Activated T-cell treated with anti-CD3 and anti-CD28 coated beads, Interleukin-2, amount 50 U/mL, for 72 hours (primary cell): ENCODE measurements at places on chromosomes 6 and 20.

GRCh38 chr6:11700118-11700718 is 78.4 kb downstream of the ADTRP start:
- H3K36me3 ChIP-seq: no peaks in the 10 kb centered on the region
- DNase-seq: no peak
- no peak overlapping the region for H3K4me3 ChIP-seq
- H3K27ac ChIP-seq: no peak overlapping the region
- peaks cover 42% of the 10 kb centered on the region for H3K4me1 ChIP-seq

DNA sequence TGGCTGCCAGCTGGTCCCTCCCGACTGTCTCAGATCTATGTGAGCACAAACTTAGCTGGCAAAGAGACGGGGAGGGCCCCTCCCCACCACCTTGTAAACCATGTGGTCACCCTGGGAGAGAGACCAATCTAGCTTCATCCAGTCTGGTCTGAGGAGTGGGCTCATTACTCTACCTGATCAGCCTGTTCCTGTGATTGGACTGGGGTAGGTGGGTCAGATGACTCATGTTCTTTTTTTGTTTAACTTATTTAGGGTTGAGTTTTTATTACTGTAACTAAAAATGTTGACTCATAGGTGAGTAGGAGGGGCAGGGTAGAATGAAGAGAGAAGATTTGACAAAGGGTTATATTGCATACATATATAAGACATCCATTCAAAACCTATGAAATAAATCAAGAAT is 4.7 kb downstream of the GSTA4 start:
- peak; percentile 37 for DNase-seq
- peaks cover 83% of the 10 kb centered on the region for H3K4me1 ChIP-seq
- peaks cover 21% of the 10 kb centered on the region for H3K27me3 ChIP-seq
- H3K4me3 ChIP-seq: peak overlapping the region; percentile 50
- H3K27ac ChIP-seq: peak overlapping the region; percentile 97

- no peaks in the 10 kb centered on the region for H3K36me3 ChIP-seq
- DNase-seq: no peak
- H3K27me3 ChIP-seq: no peaks in the 10 kb centered on the region
- no peak overlapping the region for H3K27ac ChIP-seq
- H3K4me3 ChIP-seq: no peak overlapping the region
Measured at GRCh38 chr6:115554060-115554459, 506.6 kb downstream of the FRK start.

- H3K27me3 ChIP-seq: no peaks in the 10 kb centered on the region
- H3K27ac ChIP-seq: no peak overlapping the region
- H3K4me3 ChIP-seq: no peak overlapping the region
- DNase-seq: no peak
- H3K4me1 ChIP-seq: no peaks in the 10 kb centered on the region
Measured at GRCh38 chr6:81376745-81377144, 375.7 kb downstream of the TENT5A start.

DNA sequence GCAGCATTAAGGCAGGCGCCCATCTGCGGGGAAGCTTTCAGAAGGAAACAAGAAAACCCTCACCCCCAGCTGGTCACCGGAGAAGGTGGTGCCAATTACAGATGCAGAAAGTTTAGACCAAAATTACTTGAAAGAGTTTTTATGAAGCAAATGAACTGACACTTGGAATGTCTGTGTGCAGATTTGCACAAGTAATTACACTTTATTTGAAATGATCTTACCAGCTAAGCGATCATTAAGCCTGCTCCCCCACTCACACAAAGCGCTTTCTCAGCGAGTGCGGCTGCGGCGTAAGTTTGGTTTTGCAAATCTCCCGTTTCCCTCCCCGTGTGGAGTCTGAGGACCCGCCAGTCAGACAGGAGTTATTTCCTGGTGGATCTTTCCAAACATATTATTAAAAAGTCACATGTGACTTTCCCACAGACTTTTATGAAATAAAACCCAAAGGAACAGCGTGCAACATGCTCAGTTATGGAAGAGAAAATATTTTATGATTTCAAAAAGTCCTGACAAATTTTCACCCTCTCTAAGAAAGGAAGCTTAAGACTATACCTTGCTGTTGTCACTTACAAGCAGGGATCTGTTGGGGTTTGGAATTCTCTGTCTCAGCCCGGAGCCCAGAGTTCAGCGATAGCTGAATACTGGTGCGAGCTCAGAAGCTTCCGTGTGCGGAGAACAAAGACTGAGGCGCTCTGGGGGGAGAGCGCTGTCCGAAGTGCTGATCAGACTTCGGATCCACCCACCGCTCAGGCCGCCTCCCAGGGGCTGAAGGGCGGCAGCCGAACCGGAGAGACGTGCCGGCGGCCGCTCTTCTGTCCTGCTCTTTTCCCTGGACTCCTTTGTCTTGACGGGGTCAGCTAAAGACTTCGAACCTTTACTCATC is 2.7 kb upstream of the MYT1 start:
- no peak overlapping the region for H3K4me3 ChIP-seq
- H3K36me3 ChIP-seq: no peaks in the 10 kb centered on the region
- peaks cover 5% of the 10 kb centered on the region for H3K4me1 ChIP-seq
- H3K27ac ChIP-seq: no peak overlapping the region
- DNase-seq: peak; percentile 14
- H3K27me3 ChIP-seq: peaks cover 44% of the 10 kb centered on the region

DNA sequence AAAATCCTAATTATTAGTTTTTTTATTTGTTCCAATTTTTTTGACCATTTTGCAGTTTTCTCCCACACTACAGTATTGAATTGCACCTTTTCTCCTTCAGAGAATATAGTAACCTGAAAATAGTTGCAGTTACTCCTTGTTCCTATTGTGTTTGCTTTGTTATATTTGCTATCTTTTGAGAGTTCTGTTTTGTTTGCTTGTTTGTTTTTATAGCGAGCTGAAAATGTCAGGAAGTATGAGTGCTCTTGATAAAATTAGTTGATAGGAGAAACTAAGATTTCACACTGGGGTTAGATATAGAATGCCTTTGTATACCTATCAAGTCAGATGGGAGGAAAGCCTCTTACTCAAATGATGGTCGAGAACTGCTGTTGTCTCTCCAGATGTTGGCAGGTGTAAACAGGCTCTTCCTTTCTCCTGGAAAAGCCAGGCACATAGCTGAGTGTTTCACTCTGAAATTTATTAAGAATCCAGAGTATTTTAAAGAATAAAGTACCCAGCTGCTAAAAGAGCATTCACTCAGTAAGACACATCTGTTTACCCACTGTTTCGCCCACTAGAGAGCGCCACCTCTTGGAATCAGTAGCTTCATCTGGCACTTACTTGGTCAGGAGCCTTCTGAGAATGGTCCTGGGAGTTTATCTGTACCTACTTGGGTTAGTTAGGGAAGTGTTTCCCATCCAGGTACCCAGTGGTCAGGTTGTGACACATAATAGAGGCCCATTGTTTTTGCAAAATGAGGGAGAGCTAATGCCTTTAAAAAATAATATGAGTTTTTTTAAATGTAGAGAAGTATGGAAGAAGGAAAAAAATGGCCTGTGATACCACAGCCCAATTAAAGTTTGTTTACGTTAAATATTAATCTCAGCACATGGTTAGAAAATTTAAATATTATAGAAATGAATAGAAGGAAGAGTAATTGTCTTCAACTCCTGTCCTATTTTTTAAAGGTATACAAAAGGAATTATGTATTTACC is 11.2 kb downstream of the NT5DC1 start:
- peaks cover 8% of the 10 kb centered on the region for H3K36me3 ChIP-seq
- peak; percentile 30 for DNase-seq
- H3K4me1 ChIP-seq: peaks cover 12% of the 10 kb centered on the region
- no peak overlapping the region for H3K4me3 ChIP-seq
- H3K27me3 ChIP-seq: no peaks in the 10 kb centered on the region
- peak overlapping the region; percentile 13 for H3K27ac ChIP-seq

GRCh38 chr20:39294137-39294725 is 332.1 kb downstream of the DHX35 start:
- no peak overlapping the region for H3K4me3 ChIP-seq
- H3K4me1 ChIP-seq: no peaks in the 10 kb centered on the region
- no peak overlapping the region for H3K27ac ChIP-seq
- H3K27me3 ChIP-seq: no peaks in the 10 kb centered on the region
- no peaks in the 10 kb centered on the region for H3K36me3 ChIP-seq

DNA sequence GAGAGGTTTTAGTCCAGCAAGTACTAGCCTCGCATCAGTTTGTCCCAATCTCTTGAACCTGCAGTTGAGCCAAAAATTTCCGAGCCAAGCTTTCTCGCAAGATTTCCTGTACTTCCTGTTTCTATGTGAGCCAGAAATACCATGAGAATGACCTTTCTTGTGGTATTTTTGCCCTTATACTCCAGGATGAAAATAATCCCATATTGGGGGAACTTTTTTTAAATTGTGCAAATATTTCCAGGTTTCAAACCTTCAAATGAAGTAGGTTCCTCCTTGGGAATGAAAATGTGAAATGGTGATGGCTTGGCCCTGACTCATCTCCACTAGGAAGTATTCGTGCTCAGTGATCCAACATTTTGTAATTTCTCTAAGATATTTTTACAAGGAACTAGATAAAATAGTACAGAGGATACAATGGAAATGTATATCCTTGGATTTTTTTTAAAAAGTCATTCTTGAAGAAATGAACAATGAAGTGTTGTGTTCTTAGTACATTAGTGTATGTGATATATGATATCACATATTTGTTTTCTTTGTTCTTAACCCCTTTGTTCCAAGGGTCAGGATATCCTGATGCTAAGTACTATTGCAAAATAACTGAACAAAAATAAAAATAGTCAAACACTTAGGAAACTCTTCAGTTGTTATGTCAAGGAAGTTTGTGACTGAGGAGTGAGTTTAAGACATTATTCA is 184.0 kb downstream of the PDE7B start:
- H3K4me1 ChIP-seq: peaks cover 22% of the 10 kb centered on the region
- no peak for DNase-seq
- no peak overlapping the region for H3K27ac ChIP-seq
- H3K27me3 ChIP-seq: no peaks in the 10 kb centered on the region
- H3K36me3 ChIP-seq: no peaks in the 10 kb centered on the region
- H3K4me3 ChIP-seq: no peak overlapping the region

DNA sequence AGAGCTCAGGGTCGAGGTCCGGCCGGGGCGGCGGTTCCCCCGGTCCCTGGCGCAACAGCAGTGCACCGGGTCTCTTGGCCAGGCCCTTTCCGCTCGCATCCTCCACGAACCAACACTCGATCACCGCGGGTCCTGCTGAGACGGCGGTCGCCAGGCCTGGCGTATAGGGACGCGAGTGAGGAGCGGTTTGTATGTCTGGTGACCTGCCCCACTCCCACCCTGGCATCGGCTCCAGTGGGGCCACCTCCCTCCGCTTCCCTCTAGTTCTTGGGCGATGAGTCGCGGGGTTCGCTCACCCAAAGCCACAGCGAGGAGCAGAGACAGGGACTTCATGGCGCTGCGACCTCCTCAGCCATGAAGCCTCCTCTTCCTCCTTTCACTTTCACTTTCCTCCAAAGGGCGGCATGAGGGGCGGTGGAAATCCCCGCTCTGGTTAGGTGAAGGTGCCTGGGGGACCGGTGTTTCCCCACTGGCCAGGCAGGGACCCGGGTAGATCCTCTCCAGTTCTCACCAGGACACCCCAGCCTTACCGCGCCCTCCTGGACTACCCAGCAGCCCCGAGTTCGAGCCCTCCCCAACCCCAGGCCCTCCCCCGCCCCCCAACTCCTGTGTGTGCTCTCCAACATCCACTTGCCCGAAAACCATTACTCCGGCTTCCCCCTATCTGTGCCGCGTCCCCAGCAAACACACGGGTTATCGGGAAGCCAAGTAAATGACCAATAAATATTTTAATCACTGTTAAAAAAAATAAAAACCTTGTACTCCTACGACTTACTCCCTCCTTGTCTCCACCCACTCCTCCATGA is at the start of gene TAPBP:
TAPBP (minus strand) TSS at position 370 of the 806 bp plus-strand sequence; CDS start at position 333, 37 bp downstream.
- peaks cover 70% of the 10 kb centered on the region for H3K4me1 ChIP-seq
- DNase-seq: peak; percentile 84
- no peaks in the 10 kb centered on the region for H3K27me3 ChIP-seq

DNA sequence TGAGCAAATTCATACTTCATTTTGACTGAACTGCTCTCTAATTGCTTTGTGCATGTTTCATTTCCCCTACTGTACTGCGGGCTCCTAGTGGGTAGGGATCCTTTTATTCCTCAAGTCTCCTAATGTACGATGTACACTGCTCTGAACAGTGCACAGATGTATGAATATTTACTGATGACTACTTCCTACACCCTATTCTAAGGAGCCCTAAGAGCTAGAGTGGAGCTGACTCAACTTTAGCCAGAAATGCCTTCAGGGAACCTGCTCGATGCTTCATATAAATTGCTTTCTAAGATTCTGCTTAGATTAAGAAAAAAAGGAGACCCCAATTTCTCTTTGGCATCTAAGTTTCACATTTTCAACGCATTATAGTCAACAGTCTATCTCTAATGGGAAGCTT is 47.6 kb upstream of the SPDEF start:
- no peaks in the 10 kb centered on the region for H3K27me3 ChIP-seq
- H3K4me3 ChIP-seq: no peak overlapping the region
- H3K4me1 ChIP-seq: peaks cover 23% of the 10 kb centered on the region

GRCh38 chr6:167579806-167580618 is 246.7 kb upstream of the AFDN start:
- H3K27ac ChIP-seq: no peak overlapping the region
- no peak for DNase-seq
- H3K4me3 ChIP-seq: no peak overlapping the region
- peaks cover 14% of the 10 kb centered on the region for H3K27me3 ChIP-seq
- H3K4me1 ChIP-seq: no peaks in the 10 kb centered on the region

GRCh38 chr20:7984192-7984591 is 35.4 kb downstream of the TMX4 start:
- H3K4me1 ChIP-seq: peaks cover 10% of the 10 kb centered on the region
- peaks cover 4% of the 10 kb centered on the region for H3K36me3 ChIP-seq
- no peak for DNase-seq
- no peak overlapping the region for H3K27ac ChIP-seq
- H3K4me3 ChIP-seq: no peak overlapping the region
- no peaks in the 10 kb centered on the region for H3K27me3 ChIP-seq

- peak overlapping the region; percentile 79 for H3K27ac ChIP-seq
- H3K27me3 ChIP-seq: peaks cover 68% of the 10 kb centered on the region
- DNase-seq: no peak
- peak overlapping the region; percentile 72 for H3K4me3 ChIP-seq
- H3K36me3 ChIP-seq: peaks cover 2% of the 10 kb centered on the region
- H3K4me1 ChIP-seq: peaks cover 27% of the 10 kb centered on the region
Measured at GRCh38 chr20:21395051-21395665, 2.2 kb downstream of the NKX2-4 start.

DNA sequence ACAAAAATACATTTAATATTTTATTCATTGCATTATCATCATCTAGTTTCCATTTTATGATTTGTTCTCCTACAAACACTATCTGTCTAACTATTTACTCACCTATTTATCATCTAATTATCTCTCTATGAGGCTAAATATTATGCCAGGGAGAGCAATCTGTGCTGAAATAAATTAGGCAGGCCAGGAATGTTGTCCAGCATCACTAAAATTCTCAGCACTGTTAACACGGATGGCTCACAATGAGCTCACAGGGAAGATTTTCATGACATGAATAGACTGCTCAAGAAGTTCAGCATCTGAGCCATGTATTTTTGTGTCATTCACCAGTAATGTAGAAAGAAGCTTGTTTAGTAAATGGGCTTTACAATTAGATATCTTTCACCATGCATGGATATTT is 1277.2 kb downstream of the GRIK2 start:
- no peak overlapping the region for H3K27ac ChIP-seq
- no peaks in the 10 kb centered on the region for H3K36me3 ChIP-seq
- H3K27me3 ChIP-seq: no peaks in the 10 kb centered on the region
- no peak overlapping the region for H3K4me3 ChIP-seq
- no peak for DNase-seq

GRCh38 chr6:108872575-108872974 is 24.4 kb downstream of the ARMC2 start:
- H3K4me3 ChIP-seq: no peak overlapping the region
- H3K27me3 ChIP-seq: peaks cover 17% of the 10 kb centered on the region
- no peak overlapping the region for H3K27ac ChIP-seq
- peaks cover 37% of the 10 kb centered on the region for H3K4me1 ChIP-seq
- peaks cover 6% of the 10 kb centered on the region for H3K36me3 ChIP-seq
